KG1 (cell line): ENCODE measurements at places on chromosomes 3 and 15.

GRCh38 chr3:54874816-54875556, 52.9 kb downstream of the LRTM1 start:
- DNase-seq = no peak

DNA sequence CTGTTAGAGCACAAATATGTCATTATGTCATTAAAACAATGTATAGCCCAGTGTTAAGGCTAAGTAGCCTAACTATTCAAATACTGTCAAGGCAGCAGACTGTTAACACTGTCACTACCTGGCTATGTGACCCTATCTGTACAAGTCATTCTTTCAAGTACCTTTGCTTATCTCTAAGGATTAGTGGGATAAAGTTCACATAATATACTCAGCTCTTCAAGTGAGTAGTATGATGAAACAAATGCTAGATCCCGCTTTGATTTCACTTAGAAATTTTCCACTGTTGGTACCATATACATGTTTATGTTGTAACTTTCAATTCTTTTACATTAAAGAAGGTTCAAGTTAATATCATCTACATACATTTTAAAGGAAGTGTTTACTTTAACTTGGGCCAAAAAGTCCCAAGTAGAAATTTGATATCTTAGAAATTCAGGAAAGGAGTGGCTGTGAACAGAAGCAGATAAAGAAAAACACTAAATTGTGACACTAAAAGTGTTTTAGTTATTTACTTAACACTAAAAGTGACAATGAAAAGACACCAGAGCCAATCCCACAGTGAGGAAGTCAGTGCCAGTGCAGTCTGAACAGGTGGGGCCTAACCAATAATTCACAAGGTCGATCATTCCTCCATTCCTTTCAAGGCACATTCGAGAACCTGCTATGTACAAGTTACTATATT, 4.8 kb upstream of the RFX7 start:
- no peak for DNase-seq

GRCh38 chr3:147318900-147319299, 87.4 kb downstream of the ZIC4 start:
- DNase-seq = no peak

GRCh38 chr15:26882112-26882511, 15.2 kb downstream of the GABRA5 start:
- no peak for DNase-seq

DNA sequence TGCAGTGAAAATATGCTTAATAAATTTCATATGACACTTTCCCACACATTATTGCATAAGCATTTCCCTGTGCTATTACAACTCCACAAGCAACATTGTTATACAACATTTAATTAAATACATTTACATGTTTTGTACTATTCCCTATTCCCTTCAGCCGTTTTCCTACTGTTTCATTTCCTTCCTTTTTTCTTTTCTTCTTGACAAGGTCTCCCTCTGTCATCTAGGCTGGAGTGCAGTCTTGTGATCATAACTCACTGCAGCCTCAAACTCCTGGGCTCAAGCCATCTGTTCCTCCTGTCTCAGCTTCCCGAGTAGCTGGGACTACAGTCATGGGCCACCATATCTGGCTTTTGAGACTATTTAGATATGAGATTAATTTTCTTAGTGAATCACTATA, 254.7 kb downstream of the NFKBIZ start:
- no peak for DNase-seq

DNA sequence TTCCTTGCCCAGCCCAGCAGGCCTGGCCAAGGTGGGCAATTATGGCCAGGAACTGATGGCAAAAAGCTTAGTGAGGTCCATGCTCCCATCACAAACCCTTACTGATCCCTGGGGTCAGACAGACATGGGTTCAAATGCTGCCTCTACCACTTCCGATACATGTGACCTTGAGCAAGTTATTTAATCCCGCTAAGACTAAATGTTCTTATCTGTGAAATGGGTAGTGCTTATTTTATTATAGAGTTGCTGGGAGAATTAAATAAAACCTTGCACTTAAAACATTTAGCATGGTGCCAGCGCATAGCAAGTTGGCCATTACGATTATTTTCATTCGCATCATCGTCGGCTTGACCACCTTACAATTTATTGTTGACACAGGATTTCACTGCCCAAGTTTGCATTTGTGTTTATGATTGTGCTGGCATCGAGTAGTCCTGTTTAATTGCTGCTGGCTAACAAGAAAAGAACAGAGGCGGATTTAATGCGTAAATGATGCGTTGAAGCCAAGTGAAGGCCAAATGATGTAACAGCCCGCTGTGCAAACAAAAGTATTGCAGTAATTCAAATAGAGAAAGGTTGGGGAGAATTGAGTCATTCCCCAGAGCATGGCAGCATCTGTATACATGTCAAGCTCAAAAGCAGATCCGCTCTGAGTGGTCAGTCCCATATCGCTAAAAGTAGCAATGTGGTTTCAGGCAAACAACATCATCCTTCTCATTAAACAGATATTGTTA, 7.3 kb upstream of the FURIN start:
- DNase-seq = no peak
